ENCODE measurements at places on chromosomes 5 and 9.

DNA sequence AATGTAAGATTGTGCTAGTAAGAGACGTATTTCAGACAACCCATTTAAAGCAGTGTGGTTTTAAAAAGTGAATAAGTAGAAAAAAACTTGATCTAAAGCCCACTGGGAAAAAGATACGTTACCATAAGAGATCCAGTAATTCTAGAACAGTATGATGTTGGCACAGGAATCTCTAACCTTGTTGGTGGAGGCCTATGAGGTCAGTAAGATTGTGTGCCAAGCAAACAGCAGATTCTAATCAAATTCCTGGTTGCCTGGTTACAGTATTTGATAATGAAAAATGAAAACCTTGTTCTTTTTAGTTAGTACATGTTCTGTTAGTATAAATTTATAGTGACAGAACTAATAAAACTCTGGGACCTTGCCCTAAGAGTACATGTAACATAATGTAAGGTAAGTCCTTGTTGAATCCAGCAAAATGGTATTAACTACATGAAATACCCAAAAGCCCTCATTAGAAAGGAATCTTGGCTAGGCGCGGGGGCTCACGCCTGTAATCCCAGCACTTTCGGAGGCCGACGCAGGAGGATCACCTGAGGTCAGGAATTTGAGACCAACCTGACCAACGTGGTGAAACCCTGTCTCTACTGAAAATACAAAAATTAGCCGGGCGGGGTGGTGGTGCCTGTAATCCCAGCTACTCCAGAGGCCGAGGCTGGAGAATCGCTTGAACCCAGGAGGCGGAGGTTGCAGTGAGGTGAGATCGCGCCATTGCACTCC is 33.2 kb upstream of the DMXL1 start:
- no peak for DNase-seq

- no peak for DNase-seq
These were observed 41.3 kb downstream of the ADAMTS6 start for GRCh38 chr5:65440456-65440855.

GRCh38 chr9:71820403-71820921 is 52.1 kb upstream of the CEMIP2 start:
- DNase-seq = no peak

- DNase-seq = no peak
These were observed 24.6 kb downstream of the BICD2 start for GRCh38 chr9:92740009-92740408.

- DNase-seq = no peak
These were observed 64.3 kb downstream of the CSNK1A1 start for GRCh38 chr5:149486726-149487635.

DNA sequence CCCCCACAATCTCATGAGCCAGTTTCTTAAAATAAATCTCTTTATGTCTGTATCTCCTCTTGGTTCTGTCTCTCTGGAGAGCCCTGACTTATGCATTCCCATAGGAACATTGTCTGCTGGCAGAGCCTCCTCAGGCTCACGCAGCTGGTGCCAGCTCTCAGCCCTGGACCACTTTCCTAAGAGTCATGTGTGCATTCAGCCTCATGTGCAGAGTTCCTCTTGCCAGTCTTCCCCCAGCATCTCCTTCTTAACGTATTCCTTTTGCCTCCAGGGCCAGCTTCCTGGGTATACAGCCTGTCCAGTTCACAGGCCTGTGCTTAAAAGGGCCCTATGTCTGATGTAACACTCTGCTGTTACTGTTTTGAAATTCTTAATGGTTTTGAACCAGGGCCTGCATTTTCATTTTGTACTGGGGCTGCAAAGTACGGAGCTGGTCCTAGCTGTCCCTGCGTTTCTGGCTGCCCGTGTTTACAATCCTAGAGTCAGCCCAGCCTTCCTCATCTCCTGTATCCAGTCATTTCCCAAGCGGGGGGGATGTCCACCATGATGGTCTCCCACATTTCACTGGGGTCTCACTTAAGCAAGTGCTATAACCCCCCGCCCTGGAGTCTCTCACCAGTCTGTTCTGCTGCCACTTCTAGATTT is 18.1 kb downstream of the ANKRD33B start:
- DNase-seq = no peak

DNA sequence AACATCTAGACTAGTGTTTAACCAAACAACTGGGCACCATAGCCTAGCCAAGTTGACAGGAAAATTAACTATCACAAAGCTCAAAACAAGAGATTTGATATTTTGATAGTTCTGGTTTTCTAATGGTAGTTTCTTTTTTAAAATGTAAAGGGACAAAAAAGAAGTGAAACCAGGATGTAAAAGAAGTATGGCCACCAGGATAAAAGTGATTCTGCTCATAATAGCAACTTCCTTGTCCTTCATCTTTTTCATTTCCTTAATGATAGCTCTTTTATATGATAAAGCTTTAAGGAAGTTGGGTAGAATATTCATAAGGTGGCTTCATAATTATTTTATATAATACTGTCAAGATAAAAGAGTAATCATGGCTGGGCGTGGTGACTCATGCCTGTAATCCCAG is 139.1 kb downstream of the BASP1 start:
- DNase-seq = no peak

DNA sequence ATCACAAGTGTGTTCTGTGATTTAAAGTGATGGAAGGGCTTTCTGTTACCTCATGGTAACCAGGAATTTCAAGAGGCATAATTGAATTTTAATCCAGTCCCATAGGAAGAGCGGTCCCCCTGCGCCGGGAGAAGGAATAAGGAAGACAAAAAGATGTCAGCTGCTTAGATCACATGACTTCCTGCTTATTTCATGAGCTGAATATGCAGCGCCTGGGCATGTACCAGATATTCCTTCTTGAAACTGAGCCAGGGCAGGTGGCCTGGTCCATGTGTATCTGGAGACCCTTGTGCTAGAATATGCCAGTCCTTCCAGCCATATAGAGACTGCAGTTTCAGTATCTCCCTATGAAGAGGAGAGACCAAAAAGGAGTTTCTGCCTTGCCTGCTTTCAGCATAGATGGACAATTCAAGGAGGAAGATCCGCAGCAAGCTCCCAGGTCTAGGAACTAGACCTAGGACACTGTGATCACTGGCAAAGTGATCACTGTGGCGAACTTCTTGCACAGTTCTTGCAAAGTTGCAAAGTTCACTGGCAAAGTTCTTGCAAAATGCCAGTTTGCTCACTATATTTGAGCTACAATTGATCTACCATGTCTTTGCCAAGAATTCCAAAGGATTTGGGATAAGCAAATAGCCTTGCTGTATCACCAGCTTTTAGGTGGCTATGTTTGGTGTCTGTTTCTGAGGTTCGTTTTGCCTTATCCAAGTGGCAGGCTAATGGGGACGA is 102.9 kb upstream of the PHYKPL start:
- DNase-seq = no peak

DNA sequence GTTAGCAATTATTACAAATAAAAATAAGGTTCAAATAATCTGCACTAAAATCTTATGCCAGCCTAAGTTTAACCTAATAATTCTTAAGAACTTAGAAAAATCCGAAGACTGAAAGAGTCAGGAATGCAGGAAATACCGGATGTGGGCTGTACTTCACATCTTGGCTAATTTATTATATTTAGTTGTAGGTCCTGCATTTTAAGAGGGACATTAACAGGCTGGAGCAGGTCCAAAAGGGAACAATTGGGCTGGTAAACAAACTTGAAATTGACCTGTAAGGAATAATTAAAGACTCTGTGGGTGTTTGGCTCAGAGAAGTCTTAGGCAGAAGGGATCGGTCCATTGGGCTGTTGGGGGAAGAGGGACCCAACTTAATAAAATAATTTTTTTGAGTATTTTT is 18.4 kb downstream of the GLRA1 start:
- DNase-seq = no peak

DNA sequence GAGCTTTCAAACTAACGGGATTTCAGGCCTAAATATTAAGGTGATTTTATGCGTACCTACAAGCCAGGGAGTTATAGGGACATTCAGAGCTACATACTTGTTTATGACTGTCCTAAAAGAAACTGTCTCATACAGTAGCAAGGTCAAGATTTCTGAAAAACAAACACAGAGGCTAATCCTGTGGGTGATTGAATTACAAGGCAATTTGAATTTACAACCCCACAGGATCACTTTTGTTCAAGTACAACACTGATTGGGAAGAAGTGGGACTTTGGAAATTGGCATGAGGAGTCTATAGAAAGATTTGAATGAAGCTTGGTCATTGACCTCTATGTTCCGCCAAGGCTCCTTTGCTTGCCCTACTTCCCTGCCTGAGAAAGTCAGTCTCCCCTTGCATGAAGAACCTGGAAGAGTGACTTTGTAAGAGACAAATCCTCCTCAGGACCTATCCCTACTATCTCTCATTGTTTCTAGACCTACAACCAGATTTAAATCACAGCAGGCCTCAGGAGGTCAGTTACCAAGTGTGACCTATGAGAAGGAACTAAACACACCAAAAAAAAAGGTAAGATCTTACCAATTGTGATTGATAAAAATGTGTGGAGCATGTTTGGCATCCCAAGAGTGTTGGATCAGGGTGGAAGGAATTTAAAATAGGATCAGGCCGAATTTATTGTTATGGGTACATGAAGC is 38.4 kb upstream of the CDC42SE2 start:
- no peak for DNase-seq

Data from left ventricle myocardium inferior (tissue), 1 donor.